ENCODE measurements at places on chromosomes 1 and 21.
A peak's percentile ranks its signal among the peaks of the same experiment; 100 is the strongest.

DNA sequence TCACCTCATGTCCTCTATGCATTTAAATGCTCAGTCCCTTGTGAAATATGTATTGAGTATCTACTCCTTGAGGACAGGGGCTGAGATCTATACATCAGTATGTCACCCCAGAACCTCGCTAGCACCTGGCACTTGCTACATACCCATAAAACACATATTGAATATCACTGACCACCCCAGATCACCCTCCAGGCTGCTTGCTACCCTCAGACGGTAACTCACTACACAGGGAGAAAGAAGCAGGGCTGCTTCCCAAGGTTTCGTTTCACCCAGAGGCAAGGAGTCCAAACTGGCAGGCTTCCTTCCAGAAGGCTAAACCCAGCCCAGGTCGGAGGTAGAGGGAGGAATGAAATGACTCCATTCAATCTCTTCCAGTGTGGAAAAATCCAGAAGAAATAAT is 8.5 kb downstream of the INKA2 start:
- DNase-seq = no peak

GRCh38 chr21:10272216-10272615 is 249.2 kb upstream of the TPTE start:
- DNase-seq = peak; percentile 9

- DNase-seq = no peak
Observed at GRCh38 chr1:162561616-162562469, at the start of gene UAP1. UAP1 (plus strand) TSS chr1:162561722; CDS start chr1:162566069, 4,347 bp downstream.

DNA sequence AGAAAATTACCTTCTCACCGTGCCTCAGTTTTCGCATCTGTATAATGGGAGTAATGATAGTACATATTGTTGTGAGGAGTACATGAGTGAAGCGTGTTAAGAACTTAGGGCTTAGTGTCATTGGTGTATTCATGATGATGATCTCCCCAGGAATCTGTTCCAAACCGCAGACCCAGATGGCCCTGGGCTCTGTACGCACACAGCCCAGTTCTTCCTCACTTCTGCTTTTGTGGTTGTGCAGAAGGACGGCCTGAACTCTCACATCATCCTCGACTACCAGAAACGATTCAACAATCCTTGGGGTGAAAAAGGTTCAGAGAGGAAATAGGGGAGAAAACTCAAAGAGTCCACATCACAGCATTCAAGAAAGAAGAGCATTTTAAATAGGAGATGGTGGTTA is 323.0 kb downstream of the CAMTA1 start:
- no peak for DNase-seq

- no peak for DNase-seq
Observed at GRCh38 chr1:9787702-9788101, 36.1 kb downstream of the CLSTN1 start.

GRCh38 chr21:38300141-38300578 is 43.4 kb downstream of the KCNJ15 start:
- DNase-seq = peak; percentile 64

GRCh38 chr21:44523567-44524413 is 16.2 kb downstream of the KRTAP10-1 start:
- no peak for DNase-seq

GRCh38 chr1:186014370-186015037 is 280.3 kb downstream of the HMCN1 start:
- peak; percentile 89 for DNase-seq

- DNase-seq = no peak
Observed at GRCh38 chr1:17053086-17053684, 647 bp downstream of the SDHB start.
